ENCODE measurements at places on chromosomes 4 and X.

DNA sequence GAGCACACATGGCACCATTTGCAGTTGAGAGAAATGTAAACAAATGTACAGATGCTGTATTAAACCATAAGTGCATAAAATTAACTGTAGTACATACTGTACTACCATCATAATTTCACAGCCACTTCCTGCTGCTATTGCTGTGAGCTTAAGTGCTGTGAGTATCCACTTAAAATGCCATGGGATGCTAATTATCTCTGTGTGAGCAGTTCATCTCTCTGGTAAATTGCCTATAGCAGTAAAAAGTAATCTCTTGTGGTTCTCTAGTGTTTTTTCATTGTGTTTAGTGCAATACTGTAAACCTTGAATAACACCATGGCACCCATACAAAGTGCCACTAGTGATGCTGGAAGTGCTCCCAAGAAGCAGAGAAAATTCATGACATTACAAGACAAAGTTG is 9.9 kb upstream of the SCOC start:
- DNase-seq: no peak

- DNase-seq: no peak
Measured at GRCh38 chrX:154044091-154044490, 24.4 kb upstream of the IRAK1 start.

DNA sequence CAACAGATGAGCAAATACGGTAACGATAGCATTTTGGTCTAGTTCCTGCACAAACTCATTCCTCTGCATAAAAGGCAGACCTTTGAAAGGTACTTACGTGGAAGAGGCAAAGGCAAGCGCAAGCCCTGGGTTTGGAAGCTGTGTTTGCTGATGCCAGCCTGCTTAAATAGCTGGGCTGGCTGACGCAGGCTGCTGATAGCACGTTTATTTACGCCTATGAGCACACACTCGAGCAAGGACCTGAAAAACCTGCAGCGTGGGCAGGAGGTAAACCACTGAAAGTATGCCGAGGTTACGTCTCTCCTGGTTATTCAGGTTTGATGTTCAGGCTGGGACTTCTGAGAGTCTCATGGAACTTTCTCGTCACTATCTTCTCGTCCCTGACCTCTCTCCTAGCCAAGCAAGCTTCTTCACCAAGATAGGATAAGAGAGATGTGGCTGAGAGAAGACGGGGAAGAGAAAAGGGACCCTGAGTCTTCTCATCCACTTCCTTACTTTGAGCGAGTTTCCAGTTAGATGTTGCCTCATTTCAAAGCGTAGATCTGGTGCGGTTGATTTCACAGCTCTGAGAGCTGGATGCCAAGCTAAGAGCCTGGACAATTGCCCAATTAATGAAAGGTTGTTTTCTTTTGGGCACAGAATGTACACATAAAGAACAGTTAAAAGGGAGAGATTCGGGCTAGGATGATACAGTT is at the start of gene HOPX:
Gene HOPX, minus strand, starts transcription at position 139 of the 695 bp plus-strand sequence. CDS start 23,480 bp downstream, outside the sequence.
- no peak for DNase-seq

DNA sequence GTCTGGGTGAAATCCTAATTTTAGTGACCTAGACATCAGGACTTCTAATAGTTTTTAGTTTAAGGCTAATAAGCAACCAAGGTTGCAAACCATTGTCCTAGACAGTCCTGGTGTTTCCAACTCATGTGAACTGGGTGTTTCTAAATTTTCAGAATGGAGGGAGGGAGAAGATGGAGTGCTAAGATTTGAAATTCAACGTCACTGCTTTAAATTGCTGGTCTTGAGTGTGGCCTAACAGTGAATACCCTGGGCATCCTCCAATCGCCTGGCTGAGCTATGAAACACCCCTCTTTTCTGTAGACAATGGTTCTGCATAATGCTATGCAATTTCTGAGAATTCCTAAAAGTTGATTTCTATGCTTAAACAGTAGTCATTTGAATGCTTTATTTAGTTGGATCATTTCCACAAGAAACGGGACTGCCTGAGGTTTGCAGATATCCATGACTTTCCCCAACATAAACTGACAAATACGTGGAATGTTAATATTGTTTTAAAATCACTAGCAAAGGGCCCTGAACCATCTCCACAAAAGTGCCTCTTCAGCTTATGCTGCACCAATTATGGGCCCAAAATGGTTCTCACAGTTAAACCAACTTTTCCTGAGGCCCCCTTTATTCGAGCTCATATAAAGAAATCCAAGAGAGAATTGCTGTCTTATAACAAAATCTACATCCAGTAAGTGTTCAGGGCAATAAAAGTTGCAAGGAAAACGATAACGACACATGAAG is 1.1 kb downstream of the FBXL5 start:
- DNase-seq: no peak

DNA sequence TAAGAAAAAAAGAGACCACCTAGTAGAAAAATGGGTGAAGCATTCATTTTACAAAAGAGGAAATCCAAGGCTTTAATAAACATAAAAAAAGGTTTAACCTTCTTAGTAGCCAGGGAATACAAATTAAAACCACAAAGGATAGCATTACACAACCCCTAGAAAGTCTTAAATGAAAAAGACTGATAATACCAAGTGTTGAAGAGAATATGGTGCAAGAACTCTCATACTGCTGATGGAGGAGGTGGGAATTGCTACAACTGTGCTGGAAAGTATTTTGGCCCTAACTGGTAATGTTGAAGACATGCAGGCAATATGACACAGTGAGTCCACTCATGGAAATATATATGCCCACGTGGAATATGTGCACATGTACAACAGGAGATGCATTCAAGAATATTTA is 22.5 kb downstream of the ZNF41 start:
- no peak for DNase-seq

- DNase-seq: no peak
Measured at GRCh38 chr4:125833-126232, 1.5 kb downstream of the ZNF718 start.

DNA sequence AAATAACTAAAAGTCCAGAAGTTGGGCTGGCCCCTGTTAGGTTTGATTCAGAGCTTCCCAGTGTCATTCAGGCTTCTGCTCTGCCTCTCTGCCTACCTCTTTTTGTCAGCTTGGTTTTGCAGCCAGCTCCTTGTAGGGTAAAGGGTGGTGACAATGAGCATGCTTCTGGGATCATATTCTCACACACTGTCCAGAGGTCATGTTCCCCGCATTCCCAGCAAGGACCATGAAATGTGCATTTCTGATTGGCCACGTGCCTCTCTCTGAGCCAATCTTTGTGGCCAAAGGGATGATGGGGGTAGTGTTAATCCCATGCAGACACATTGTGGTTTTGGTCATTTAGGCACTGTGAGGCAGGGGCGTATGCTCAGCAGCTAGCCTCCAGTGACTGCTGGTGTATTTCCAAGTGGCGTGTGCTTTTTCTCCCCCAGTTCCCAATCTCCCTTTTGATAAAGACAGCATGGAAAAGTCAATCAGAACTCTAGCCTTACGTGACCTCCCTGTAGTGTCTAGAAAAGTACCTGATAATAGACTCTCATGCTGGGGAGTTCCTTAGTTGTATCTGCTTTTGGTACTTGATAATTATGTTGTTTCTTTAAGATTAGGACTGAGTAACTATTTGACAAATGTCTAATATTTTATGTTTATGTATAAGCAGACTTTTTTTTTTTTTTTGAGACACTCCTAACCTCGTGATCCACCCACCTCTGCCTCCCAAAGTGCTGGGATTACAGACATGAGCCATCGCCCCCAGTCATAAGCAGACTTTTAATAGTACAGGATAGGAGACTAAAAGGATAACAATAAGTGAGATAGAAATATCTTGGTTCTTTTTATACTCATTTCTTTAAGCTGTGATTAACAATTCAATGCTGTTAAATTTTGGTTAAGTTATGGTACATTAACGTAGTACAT is 57.8 kb downstream of the KIAA0232 start:
- no peak for DNase-seq

GRCh38 chrX:149682956-149683947 is 28.6 kb upstream of the MAGEA11 start:
- no peak for DNase-seq

GRCh38 chr4:110982486-110982885 is 359.6 kb upstream of the PITX2 start:
- DNase-seq: no peak

DNA sequence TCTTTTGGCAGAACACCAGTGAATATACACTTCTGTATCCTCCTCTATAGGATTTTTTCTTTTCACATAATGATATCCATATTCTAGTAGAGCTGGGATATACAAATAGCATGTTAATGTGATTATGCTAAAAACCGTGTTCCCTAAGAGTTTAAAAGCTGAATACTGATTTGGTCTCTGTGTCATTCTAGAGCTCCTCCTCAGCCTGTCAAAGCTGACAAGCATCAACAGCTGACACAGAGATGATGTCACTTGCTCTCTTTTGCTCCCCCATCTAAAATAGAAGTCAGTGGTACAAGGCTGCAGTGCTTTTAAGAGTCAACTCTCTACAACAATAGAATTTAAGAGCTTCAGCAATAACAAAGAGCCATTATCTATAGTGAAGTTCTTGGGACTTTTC is 17.1 kb upstream of the HERC3 start:
- DNase-seq: no peak

DNA sequence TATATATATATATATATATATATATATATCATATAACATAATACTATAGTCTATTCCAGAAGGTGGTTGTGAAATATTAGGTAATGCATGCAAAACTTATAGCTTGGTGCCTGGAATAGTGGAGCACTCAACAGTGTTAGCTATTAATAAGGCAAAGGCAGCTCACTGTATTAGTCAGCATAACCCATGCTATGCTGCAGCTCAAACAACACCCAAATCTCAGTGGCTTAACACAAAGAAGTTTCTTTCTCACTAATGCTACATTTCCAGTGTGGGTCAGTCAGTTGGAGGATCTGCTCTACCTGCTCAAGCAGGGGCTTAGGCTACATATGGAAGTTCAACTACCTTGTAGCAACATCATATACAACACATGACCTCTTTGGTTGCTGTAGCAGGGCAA is 5.2 kb upstream of the RPGR start:
- no peak for DNase-seq

GRCh38 chr4:89293299-89293698 is 14.3 kb downstream of the GPRIN3 start:
- DNase-seq: no peak

DNA sequence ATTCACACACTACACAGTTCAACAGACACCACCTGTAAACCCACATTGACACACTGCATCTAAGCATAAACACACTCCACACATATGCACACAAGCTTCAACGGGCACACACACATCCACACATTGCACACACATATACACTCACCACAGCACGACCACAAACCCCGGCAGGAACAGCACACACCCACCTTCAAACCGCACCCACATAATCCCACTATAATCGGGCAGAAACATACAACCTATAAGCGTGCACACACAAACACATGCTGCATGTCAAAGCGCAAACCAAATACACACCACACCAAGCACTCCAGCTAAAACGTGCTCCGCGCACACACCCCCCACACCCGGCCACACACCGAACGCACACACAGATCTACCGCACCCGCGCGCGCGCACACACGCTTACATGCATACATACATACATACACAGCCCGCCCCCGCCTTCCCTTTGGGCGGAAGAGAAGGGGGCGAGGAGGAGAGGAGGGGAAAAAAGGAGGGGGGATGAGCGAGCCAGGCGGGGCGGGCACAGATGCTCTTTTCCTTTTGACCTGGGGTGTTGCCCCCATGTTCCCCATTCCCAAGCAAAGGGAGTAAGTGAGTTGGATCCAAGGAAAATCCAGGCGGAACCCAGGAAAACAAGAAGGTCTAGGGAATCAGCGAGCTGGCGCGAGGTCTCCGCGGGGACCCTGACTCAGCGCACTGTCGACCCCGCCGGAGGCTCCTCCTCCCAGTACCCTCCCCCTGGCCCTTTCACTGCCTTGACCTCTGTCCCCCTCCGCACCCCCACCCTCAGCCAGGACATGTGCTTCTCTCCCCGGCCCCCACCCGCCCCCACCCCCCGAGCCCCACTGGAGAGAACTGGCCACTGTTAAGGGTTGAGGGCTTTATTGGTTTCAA is 9.9 kb downstream of the ARHGAP36 start:
- no peak for DNase-seq

DNA sequence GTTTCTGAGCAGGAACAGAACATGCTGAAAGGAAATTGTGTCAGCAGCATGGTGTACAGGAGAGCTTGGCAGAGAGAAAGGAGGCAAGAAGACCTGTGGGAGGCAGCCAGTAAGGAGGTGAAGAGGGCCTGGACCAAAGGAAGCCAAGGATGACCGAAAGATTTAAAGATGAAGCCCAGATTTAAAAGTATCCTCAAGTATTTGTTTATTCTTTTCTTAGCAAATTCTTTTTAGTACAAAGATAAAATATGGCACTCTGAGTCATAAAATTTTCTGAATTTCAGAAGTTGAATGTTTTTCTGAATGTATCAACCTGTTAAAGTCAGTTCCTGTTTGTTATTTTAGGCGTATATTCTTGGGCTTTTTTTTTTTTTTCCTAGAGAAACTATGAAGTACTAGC is 3.5 kb downstream of the PKD2 start:
- DNase-seq: no peak
